ENCODE measurements at places on chromosomes 1 and 21. TPM values are rescaled to one million over a fixed set of nuclear protein-coding genes. Genes with fewer than 3 reads are reported as not detected.
A peak's percentile ranks its signal among the peaks of the same experiment; 100 is the strongest.

- H3K27ac ChIP-seq = no peak overlapping the region
- no peaks in the 10 kb centered on the region for H3K36me3 ChIP-seq
- H3K27me3 ChIP-seq = no peaks in the 10 kb centered on the region
- H3K4me1 ChIP-seq = no peaks in the 10 kb centered on the region
- DNase-seq = no peak
Measured at GRCh38 chr1:116585886-116586285, 15.1 kb upstream of the CD58 start.

DNA sequence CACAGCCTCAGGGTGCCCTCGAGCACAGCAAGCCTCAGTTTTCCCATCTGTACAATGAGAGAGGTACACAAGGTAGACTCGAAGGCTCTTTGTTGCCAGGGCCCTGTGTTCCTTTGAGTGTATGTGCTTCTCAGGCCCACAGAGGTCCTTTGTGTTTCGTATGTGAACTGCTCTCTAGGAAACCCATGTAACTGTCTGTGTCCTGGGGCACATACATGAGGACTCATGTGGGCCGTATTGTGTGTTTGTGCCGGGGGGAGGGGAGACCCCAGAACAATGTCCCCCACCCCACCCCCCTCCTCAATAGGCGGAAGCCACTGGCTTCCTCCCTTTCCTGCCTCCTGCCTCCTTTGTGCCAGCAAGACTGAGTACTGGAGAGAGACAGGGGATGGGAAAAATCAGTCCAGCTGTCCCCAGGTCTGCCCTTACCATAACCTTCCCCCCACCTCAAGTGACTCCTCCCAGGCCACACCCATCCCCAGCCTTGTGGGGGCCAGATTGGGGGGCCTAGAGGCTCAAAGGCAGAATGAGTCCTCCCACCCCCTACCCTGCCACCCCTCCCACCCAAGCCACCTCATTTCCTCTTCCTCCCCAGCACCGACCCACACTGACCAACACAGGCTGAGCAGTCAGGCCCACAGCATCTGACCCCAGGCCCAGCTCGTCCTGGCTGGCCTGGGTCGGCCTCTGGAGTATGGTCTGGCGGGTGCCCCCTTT lies at the start of gene TIE1:
TIE1 (plus strand) TSS at position 605 of the 717 bp plus-strand sequence; CDS start at position 695, 90 bp downstream.
- no peaks in the 10 kb centered on the region for H3K27me3 ChIP-seq
- no peak within 1 kb of the TSS for H3K4me3 ChIP-seq
- no peaks in the 10 kb centered on the region for H3K36me3 ChIP-seq
- peaks cover 8% of the 10 kb centered on the region for H3K4me1 ChIP-seq
- no peak for DNase-seq

- H3K4me1 ChIP-seq = no peaks in the 10 kb centered on the region
- H3K36me3 ChIP-seq = no peaks in the 10 kb centered on the region
- no peaks in the 10 kb centered on the region for H3K27me3 ChIP-seq
- DNase-seq = no peak
- no peak overlapping the region for H3K4me3 ChIP-seq
- no peak overlapping the region for H3K27ac ChIP-seq
Measured at GRCh38 chr1:107413546-107413945, 272.7 kb downstream of the NTNG1 start.

TMEM51 gene
- not detected for total RNA-seq

DNA sequence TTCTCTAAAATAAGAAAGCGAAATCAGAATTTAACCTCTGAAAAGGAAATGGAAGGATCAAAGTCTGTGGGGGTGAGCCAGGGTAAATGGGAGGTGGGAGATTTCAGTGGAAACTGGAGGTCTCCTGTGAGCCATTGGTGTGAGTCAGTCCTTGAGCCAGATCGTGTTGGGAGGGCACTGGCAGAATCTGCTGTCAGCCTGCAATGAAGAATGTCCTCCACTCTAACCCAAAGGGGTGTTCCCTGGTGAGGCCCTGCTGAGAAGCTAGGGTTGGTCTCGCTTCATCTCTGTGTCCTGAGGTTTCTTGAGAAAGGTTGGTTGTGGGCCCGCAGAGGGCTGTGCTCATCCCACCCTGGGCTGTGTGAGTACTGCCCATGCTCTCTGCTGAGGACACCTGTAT lies 2.4 kb downstream of the QSOX1 start:
- DNase-seq = no peak
- no peaks in the 10 kb centered on the region for H3K27me3 ChIP-seq
- H3K4me1 ChIP-seq = peaks cover 24% of the 10 kb centered on the region
- no peak overlapping the region for H3K27ac ChIP-seq
- H3K4me3 ChIP-seq = no peak overlapping the region
- no peaks in the 10 kb centered on the region for H3K36me3 ChIP-seq

PTGER3 gene
- 0.32 TPM for total RNA-seq

DNA sequence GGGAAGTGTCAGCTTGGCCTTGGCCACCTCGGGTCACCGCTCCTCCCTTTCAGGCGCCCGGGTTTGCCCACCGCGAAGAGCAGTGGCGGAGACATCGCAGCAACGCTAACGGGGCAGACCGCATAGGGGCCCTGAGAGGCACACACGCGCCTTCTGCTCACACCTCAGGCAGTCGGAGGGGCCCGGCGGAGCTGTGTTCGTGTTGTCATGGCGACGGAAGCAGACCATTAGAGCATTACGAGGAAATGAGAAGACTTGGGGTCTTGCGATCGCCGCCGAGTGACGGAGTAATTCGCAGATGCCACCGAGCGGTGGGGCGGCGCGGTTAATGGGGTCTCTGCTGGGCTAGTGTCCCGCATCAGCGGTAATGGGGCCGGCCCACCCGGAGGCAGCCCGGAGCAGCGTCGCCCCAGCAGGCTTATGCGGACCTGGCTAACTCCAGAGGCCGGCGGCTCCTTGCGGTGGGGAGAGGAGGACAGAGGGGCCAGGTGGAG lies 144.1 kb downstream of the TNR start:
- H3K27ac ChIP-seq = no peak overlapping the region
- no peak overlapping the region for H3K4me3 ChIP-seq
- no peaks in the 10 kb centered on the region for H3K36me3 ChIP-seq
- peaks cover 7% of the 10 kb centered on the region for H3K27me3 ChIP-seq
- no peaks in the 10 kb centered on the region for H3K4me1 ChIP-seq

ADCY10 gene
- 0.10 TPM for total RNA-seq

- peak overlapping the region; percentile 15 for H3K4me3 ChIP-seq
- H3K27me3 ChIP-seq = no peaks in the 10 kb centered on the region
- peaks cover 36% of the 10 kb centered on the region for H3K4me1 ChIP-seq
- no peak for DNase-seq
- H3K27ac ChIP-seq = no peak overlapping the region
- H3K36me3 ChIP-seq = peaks cover 18% of the 10 kb centered on the region
Measured at GRCh38 chr1:236800002-236800620, 5.0 kb downstream of the MTR start.

- no peak overlapping the region for H3K4me3 ChIP-seq
- H3K27me3 ChIP-seq = no peaks in the 10 kb centered on the region
- no peaks in the 10 kb centered on the region for H3K36me3 ChIP-seq
- H3K4me1 ChIP-seq = no peaks in the 10 kb centered on the region
- H3K27ac ChIP-seq = no peak overlapping the region
- no peak for DNase-seq
Measured at GRCh38 chr1:174448531-174448883, 743 bp downstream of the GPR52 start.

RALGPS2 gene
- 3.5 TPM for total RNA-seq

DNA sequence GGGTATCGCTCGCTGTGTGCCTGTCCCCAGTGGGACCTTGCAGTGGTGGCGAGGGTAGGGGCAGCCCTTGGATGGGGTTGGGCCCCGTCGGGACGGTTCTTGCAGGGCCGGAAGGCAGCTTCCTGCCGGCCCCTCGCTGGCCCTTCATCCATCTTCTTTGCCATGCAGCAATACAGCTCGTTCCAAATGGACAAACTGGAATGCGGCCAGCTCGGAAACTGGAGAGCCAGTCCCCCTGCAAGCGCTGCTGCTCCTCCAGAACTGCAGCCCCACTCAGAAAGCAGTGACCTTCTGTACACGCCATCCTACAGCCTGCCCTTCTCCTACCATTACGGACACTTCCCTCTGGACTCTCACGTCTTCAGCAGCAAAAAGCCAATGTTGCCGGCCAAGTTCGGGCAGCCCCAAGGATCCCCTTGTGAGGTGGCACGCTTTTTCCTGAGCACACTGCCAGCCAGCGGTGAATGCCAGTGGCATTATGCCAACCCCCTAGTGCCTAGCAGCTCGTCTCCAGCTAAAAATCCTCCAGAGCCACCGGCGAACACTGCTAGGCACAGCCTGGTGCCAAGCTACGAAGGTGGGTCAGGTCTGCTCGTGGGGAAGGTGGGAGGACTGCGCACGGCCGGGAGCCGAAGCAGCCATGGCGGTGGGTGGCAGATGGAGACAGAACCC lies 45.8 kb downstream of the SIM2 start:
- H3K36me3 ChIP-seq = no peaks in the 10 kb centered on the region
- H3K27ac ChIP-seq = no peak overlapping the region
- DNase-seq = no peak
- peaks cover 20% of the 10 kb centered on the region for H3K27me3 ChIP-seq

DNA sequence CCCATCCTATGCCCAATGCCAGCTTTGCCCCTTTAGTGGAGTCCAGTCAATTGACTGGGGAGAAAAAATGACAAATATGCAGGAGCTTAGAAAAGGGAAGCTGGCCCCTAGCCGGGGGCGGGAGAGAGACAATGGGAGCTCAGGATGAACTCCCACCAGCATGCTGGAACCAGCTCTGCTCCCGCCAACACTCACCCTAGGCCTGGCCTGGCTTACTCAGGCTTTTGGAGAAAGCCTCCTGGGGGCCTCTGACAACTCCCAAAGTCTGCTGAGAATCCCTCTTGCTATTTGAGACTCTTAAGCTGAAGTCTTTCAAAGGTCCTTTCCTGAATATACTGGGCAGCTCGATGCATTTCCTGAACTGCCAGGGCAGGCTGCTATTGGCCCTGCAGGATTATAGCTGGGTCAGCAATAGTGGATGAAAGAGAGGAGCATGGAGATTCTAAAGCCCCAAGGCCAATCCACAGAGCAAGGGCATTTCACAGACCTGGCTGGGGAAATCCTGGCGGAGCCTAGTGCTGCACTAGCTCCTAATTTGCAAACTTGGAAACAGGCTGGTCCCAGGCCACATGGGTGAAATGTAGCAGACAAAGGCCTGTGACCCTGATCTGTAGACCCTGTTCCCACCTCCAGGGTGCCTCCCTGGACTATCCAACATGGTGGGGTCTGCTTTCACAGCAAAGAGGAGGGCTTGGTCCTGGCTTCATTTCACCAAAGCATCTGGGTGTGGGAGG lies 35.7 kb upstream of the CLSTN1 start:
- no peaks in the 10 kb centered on the region for H3K27me3 ChIP-seq
- no peak overlapping the region for H3K4me3 ChIP-seq
- H3K4me1 ChIP-seq = no peaks in the 10 kb centered on the region
- H3K27ac ChIP-seq = no peak overlapping the region

C4BPB gene
- total RNA-seq = 0.72 TPM

- no peak for DNase-seq
- no peaks in the 10 kb centered on the region for H3K27me3 ChIP-seq
- H3K4me1 ChIP-seq = peaks cover 30% of the 10 kb centered on the region
- peak overlapping the region; percentile 96 for H3K4me3 ChIP-seq
Measured at GRCh38 chr1:224329484-224329841, 509 bp downstream of the NVL start.

GRCh38 chr1:113811156-113811887 lies 954 bp downstream of the RSBN1 start:
- H3K27me3 ChIP-seq = no peaks in the 10 kb centered on the region
- H3K4me3 ChIP-seq = peak overlapping the region; percentile 95
- peaks cover 7% of the 10 kb centered on the region for H3K36me3 ChIP-seq
- peak overlapping the region; percentile 95 for H3K27ac ChIP-seq
- peak; percentile 55 for DNase-seq

DNA sequence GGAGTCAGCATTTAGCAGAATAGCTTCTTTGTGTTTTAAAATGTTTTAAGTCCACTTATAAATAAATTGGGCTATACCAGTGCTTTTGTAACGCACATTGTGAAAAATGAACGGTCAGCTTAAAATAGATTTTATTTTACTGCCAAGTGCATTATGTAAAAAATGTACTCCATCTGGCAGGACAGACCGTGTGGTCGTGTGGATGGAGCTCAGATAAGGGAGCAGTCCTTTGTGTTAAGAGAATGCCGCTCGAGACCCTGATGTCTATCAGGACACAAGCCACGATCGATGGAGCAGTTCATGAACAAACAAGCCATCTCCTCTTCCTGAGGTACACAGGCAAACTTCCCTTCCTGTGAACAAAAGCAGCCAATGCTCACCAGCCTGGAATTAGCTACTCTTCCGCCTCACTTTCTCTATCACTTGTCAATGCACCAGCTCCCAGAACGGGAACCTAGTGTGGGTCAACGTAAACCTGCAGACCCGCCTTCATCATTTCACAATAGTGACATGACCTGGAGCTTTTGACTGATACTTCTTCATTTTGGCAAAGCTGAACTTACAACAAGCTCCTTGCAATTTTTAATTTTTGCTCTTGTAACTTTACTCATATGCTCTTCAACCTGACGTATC lies 243.5 kb downstream of the TGFB2 start:
- H3K27ac ChIP-seq = no peak overlapping the region
- no peaks in the 10 kb centered on the region for H3K36me3 ChIP-seq
- H3K4me1 ChIP-seq = no peaks in the 10 kb centered on the region
- no peak for DNase-seq
- H3K4me3 ChIP-seq = no peak overlapping the region

DNA sequence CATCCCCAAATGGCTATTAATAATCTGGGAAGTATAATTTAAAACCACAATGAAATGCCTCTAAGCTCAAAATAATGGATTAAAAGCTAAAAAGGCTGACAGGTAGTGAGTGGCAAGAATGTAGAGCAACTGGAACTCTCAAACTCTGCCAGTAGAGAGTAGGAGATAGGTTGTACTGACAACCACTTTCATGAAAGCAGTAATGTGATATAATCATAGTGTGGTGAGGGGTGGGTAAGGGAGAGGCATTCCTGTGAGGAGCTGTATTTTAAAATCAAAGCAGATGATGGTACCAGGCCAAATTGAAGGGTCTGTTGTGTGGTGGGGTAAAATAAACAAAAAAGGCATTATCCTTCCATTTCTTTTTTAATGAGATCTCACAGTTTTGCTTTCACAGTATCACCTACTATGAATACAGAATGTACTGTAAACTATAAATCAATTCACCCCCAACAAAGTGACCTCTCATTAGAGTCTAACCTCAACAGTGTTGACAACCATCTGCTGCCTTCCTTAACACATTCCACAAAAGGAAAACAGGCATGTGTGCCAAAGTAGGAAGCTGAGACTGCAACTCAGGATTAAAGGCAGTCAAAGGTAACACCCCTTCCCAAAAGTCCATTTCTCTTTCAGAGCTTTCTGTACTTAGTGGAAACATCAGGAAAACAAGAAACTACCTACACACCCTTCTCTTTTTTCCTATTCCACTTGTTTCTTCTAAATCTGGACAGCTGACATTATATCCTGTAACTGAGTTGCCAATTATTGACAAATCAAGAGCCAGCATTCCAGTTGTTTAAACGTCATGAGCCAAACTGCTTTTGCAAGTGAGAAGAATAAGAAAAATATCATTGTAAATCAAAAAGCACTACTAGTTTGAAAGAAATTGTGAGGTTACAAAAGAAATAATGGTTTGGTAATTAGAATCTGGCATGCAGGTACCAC lies 130.8 kb downstream of the FAF1 start:
- H3K4me3 ChIP-seq = no peak overlapping the region
- no peak for DNase-seq
- no peaks in the 10 kb centered on the region for H3K4me1 ChIP-seq
- no peaks in the 10 kb centered on the region for H3K36me3 ChIP-seq
- no peak overlapping the region for H3K27ac ChIP-seq

Measured in CD4-positive, CD25-positive, alpha-beta regulatory T cell (primary cell).